Activated CD4-positive, alpha-beta T cell treated with anti-CD3 and anti-CD28 coated beads, Interleukin-2, amount 10 ng/mL, durations not matched to agents 24 days and 14 days (primary cell): ENCODE measurements at places on chromosomes 11 and 22. TPM values are rescaled to one million over a fixed set of nuclear protein-coding genes. Genes with fewer than 3 reads are reported as not detected.

- DNase-seq: no peak
Measured at GRCh38 chr11:110878513-110878912, 166.3 kb upstream of the ARHGAP20 start.

- DNase-seq: peak; percentile 68
Measured at GRCh38 chr11:133163463-133164419, 368.6 kb downstream of the OPCML start.

- no peak for DNase-seq
Measured at GRCh38 chr11:117273550-117274289, 17.4 kb upstream of the BACE1-AS start.

GRCh38 chr11:68002938-68003845 is 705 bp downstream of the UNC93B1 start:
- peak; percentile 83 for DNase-seq

DNA sequence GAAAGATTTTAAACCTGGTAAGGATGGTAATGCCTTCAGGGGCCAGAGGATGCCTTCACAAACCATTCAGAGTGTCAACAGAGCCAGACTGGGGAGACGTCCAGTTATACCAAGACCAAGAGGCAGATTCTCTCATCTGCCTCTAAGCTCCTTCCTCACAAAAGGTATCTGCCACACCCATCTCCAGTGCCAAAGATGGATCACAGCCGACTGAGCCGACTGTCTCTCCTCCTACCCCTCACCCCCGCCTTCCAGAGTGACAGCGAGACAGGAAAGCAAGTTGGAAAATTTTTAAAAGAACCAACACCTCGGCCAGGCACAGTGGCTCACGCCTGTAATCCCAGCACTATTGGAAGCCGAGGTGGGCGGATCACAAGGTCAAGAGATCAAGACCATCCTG is 79.1 kb upstream of the AKIP1 start:
- no peak for DNase-seq

DNA sequence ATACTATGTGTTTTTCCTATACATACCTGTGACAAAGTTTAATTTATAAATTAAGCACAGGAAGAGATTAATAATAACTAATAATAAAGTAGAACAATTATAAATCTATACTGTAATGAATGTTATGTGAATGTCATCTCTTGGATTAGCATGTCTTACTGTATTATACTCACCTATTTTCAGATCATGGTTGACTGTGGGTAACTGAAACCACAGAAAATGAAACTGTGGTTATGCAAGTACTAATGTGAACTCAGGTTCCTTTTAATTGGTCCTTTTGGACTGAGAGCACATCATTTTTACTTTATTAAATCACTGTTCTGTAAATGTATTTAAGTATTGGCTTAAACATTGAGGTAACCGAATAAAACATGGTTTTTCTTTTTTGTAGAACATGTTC is 108.8 kb downstream of the PPP6R3 start:
- peak; percentile 67 for DNase-seq

Gene LMO1
- total RNA-seq: not detected in 2 replicates

Gene MYRF
- 1.1 and 1.2 TPM in 2 replicates for total RNA-seq

Gene OR8A1
- not detected in 2 replicates for total RNA-seq

Gene BRMS1
- total RNA-seq: 55.6 and 58.4 TPM in 2 replicates

Gene PKDREJ
- total RNA-seq: not detected in 2 replicates

Gene FAM181B
- total RNA-seq: not detected in 2 replicates

Gene TRIM29
- not detected in 2 replicates for total RNA-seq
